Small intestine (tissue), 16 donors: ENCODE measurements at places on chromosomes 7 and 10.
A peak's percentile ranks its signal among the peaks of the same experiment; 100 is the strongest.

DNA sequence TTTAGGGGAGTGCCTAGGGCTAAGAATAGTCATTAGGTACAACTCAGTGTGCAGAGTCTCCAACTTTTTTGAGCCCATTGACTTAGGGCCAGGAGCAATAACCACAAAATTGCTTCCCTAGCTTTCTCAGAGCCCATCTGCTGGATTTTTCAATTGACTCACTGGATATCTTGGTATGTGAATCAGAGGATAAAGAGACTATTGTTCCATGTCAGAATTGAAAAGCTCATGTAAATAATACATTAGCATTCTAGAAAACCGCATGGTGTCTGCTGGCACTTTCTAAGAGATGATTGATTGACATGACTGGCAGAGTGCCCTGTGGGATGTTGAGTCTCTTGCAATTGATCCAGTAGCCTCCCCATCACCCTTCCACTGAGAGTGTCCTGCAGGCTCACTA, 246.2 kb downstream of the CCDC7 start:
- no peak overlapping the region for H3K27ac ChIP-seq
- H3K27me3 ChIP-seq: no peaks in the 10 kb centered on the region
- no peaks in the 10 kb centered on the region for H3K4me1 ChIP-seq
- no peak for DNase-seq
- no peaks in the 10 kb centered on the region for H3K36me3 ChIP-seq
- no peak overlapping the region for H3K4me3 ChIP-seq

DNA sequence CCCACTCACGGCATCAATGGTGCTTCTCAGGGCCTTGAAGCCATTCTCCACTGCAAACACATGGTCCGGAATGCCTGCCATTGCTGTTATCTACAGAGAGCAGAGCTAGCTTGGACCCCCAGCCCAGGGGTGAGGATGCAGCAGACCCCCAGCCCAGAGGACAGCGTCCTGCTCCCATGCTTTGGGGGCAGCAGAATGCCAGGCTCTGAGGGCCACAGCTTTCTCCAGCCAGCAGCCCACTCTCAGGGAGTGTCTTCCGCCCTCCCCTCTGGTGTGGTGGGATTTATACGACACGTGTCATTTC, 48.1 kb upstream of the MSMB start:
- no peaks in the 10 kb centered on the region for H3K36me3 ChIP-seq
- H3K27me3 ChIP-seq: no peaks in the 10 kb centered on the region
- DNase-seq: no peak

DNA sequence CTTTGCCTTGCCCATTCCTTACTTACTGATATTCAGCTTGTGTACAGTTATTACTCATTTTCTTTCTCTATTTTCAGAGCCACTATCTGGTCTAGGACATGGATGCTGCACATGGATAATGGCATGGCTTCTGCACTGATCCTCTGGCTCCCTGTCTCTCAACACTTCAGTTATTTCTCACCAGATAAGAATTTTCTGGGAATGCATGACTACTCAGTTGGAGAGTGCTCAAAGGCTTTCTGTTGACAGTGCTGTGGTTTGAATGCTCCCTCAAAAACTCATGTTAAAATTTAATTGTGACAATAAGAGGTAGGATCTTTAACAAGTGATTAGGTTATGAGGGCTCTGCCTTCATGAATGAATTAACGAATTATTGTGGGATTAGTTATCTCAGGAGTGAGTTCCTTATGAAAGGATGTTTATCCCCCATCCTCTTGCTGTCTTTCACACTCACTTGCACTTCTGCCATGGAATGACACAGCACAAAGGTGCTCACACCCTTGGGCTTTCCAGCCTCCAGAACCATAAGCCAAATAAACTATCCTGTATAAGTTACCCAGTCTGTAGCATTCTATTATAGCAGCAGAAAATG, 16.1 kb upstream of the PIK3CG start:
- H3K4me3 ChIP-seq: no peak overlapping the region
- H3K27me3 ChIP-seq: no peaks in the 10 kb centered on the region
- no peak overlapping the region for H3K27ac ChIP-seq
- no peaks in the 10 kb centered on the region for H3K4me1 ChIP-seq
- H3K36me3 ChIP-seq: no peaks in the 10 kb centered on the region
- DNase-seq: no peak

- H3K27ac ChIP-seq: no peak overlapping the region
- DNase-seq: no peak
- no peak overlapping the region for H3K4me3 ChIP-seq
- H3K27me3 ChIP-seq: no peaks in the 10 kb centered on the region
- H3K4me1 ChIP-seq: peaks cover 18% of the 10 kb centered on the region
These were observed 5.7 kb downstream of the GIGYF1 start for GRCh38 chr7:100688326-100688860.

GRCh38 chr7:127391591-127392181, 822 bp downstream of the ZNF800 start:
- peak overlapping the region; percentile 92 for H3K27ac ChIP-seq
- peak; percentile 65 for DNase-seq
- H3K4me3 ChIP-seq: peak overlapping the region; percentile 92
- peaks cover 2% of the 10 kb centered on the region for H3K36me3 ChIP-seq

- H3K36me3 ChIP-seq: no peaks in the 10 kb centered on the region
- no peaks in the 10 kb centered on the region for H3K4me1 ChIP-seq
- H3K27ac ChIP-seq: no peak overlapping the region
- no peak for DNase-seq
- no peaks in the 10 kb centered on the region for H3K27me3 ChIP-seq
- no peak overlapping the region for H3K4me3 ChIP-seq
These were observed 16.5 kb upstream of the ARL4A start for GRCh38 chr7:12670743-12671520.

DNA sequence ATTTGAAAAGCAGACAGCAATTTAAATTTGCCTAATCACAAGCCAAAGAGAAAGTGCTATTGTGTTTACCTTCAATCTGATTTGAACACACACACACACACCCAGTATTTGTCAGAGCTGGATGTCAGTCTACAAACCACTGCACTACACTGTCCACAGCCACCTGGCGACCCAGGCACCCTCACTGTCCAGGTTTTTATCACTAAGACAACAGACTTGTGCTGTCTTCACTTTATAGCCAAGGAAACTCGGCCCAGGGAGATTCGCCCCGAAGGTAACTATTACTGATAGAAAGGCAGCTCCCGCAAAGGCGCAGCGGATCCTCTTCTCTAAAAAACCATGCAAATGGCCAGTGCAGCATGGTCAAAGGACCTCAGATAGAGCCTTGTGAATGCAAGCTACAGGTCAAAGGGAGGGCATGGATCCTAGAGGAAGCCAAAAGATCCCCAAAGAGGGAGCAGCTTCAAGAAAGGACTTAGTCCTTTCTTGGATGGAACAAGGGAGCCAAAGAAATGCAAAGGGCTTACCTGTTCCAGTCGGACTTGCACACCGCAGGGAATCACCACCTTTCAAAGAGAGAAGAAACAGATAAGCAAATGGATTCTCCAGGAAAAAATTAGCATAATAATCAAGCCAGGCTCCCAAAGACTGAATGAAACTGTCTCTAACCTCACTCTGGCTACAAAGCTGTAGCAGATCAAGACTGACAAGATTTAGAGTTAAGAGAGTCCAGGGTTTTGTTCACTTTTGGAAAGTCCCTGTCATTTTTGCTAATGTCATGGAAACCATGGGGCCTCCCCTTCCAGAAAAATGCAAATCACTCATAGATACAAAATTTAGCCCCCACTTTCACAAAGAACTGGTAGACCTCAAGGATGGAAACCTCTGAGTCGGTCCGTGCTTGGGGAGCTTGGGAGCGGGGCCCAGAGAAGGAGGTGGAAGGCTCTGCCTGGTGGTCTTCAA, 101.1 kb downstream of the TNS3 start:
- DNase-seq: peak; percentile 46
- H3K27ac ChIP-seq: peak overlapping the region; percentile 79
- no peaks in the 10 kb centered on the region for H3K36me3 ChIP-seq
- no peaks in the 10 kb centered on the region for H3K27me3 ChIP-seq

GRCh38 chr7:38195804-38196595, 18.0 kb downstream of the STARD3NL start:
- H3K4me3 ChIP-seq: no peak overlapping the region
- H3K4me1 ChIP-seq: no peaks in the 10 kb centered on the region
- no peak for DNase-seq

DNA sequence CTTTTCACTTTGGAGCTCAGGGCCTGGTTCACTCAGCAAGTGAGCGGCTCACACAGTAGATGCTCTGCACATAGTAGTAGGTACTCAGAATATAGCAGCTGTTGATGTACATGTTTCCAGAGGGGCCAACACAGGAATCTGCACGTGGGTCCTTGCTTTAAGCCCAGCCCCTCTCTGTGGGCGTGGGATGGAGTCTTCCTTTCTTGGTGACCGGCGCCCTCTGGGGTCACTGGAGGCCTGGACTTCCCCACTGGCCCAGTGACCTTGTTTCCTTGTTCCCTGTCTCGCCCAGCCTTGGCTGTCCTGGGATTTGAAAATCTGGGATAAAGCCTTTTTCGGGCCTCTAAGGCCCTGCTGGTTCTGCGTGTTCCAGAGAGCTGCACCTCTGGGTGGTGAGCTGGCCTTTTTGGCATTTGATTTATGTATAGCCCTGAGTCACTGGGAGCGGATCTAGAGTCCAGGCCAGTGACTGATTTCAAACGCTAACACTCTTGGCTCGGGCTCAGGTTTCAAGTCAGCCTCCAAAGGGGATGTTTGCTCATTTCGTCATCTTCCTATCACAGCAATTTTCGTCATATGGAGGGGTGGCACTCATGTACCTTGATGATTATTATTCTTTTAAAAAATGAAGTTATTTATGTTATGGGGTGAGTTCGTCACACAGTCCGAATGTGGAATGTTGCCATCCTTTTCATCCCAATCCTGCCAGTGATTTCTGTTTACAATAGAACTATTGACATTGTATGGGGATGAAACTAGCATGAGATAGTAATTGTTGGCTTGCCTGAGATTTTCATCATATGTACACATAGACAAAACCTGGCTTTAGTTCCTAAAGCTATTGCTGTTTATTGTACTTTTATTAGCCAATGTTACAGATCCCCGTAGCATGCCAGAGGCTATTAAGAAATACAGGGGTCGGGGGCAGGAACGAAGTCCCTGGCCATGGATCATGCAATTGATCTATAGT, 65.5 kb downstream of the CUX1 start:
- no peak overlapping the region for H3K4me3 ChIP-seq
- peak; percentile 91 for DNase-seq
- H3K27ac ChIP-seq: peak overlapping the region; percentile 66
- peaks cover 15% of the 10 kb centered on the region for H3K36me3 ChIP-seq
- no peaks in the 10 kb centered on the region for H3K27me3 ChIP-seq

DNA sequence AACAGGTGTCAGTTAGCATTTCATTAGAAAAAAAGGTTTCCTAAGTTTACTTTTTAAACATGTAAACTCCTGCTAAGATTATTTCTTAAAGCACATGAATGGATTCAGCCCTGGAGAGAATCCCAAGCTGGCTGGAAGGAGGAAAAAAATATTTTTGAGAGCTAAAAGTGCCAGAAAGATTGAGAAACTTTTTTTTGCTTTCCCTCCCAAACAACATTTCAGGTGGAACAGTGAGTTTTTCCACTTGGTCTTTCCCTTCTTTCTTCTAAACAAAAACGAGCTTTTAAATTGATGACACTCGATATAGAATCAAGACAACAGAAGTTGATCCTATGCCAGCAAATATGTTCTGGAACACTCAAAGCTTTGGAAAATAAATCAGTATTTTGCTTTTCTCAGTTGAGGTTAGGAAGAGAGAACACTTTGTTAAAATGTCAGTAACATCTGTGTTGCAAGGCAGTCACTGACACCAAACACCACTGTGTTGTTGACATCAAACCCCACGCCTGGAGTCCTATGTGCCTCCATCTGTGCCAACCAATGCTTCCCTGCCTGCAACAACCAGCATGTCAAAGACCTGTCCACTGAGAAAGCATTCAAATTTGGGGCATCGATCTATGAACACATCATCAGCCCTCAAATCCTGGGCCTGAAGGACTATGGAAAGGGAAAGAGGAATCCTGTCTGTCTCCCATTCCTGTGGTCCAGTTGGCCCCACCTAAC, 22.9 kb upstream of the INSIG1 start:
- H3K27ac ChIP-seq: no peak overlapping the region
- H3K4me3 ChIP-seq: no peak overlapping the region
- no peaks in the 10 kb centered on the region for H3K4me1 ChIP-seq
- H3K36me3 ChIP-seq: no peaks in the 10 kb centered on the region

DNA sequence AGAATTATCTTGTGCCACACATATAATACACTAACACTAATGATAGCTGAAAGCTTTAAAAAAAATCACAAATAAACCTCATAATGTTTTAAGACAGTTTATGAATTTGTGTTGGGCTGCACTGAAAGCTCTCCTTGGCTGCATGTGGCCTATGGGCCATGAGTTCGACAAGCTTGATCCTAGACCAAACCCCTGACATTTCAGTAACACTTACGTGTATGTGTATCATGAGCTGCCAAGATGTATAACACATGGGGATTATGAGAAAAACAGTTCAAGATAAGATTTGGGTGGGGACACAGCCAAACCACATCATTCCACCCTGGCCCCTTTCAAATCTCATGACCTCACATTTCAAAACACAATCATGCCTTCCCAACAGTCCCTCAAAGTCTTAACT, 823.8 kb downstream of the PCDH15 start:
- H3K36me3 ChIP-seq: no peaks in the 10 kb centered on the region
- no peak overlapping the region for H3K27ac ChIP-seq
- no peaks in the 10 kb centered on the region for H3K27me3 ChIP-seq
- DNase-seq: no peak
- no peaks in the 10 kb centered on the region for H3K4me1 ChIP-seq

DNA sequence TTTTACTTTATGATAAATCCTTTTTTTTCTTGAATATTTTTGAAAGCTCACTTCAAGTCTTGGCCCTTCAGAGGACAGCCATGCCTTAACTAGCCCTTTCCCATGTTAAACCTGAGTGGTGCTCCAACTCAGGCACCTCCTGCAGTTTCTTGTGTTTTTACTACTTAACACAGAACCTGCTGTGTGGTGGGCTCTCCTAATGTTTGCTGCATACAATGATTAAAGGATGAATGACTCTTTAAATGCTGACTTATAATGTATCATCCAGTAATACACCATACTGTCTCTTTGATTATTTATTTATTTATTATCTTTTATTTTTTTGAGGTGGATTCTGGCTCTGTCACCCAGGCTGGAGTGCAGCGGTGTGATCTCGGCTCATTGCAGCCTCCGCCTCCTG, 179.4 kb downstream of the SEMA3E start:
- H3K27me3 ChIP-seq: no peaks in the 10 kb centered on the region
- DNase-seq: no peak
- H3K27ac ChIP-seq: no peak overlapping the region

- H3K36me3 ChIP-seq: no peaks in the 10 kb centered on the region
- H3K4me3 ChIP-seq: no peak overlapping the region
- H3K27ac ChIP-seq: no peak overlapping the region
- no peaks in the 10 kb centered on the region for H3K4me1 ChIP-seq
These were observed 757.1 kb downstream of the SORCS3 start for GRCh38 chr10:105398202-105398601.

GRCh38 chr10:29185050-29185449, 103.8 kb upstream of the LYZL1 start:
- no peaks in the 10 kb centered on the region for H3K4me1 ChIP-seq
- DNase-seq: no peak
- H3K27ac ChIP-seq: no peak overlapping the region

GRCh38 chr7:56291-56913, 136.0 kb upstream of the FAM20C start:
- H3K27ac ChIP-seq: no peak overlapping the region
- H3K4me1 ChIP-seq: no peaks in the 10 kb centered on the region
- H3K4me3 ChIP-seq: no peak overlapping the region
- H3K36me3 ChIP-seq: no peaks in the 10 kb centered on the region
- DNase-seq: no peak

GRCh38 chr7:150401424-150401790, 22.3 kb downstream of the ZNF775 start:
- no peak for DNase-seq
- H3K27me3 ChIP-seq: no peaks in the 10 kb centered on the region
- H3K27ac ChIP-seq: no peak overlapping the region
- no peak overlapping the region for H3K4me3 ChIP-seq
- H3K4me1 ChIP-seq: peaks cover 51% of the 10 kb centered on the region
